Endothelial cell (in vitro differentiated cells): ENCODE measurements at places on chromosomes 5 and 9. TPM values are rescaled to one million over a fixed set of nuclear protein-coding genes. Genes with fewer than 3 reads are reported as not detected.

DNA sequence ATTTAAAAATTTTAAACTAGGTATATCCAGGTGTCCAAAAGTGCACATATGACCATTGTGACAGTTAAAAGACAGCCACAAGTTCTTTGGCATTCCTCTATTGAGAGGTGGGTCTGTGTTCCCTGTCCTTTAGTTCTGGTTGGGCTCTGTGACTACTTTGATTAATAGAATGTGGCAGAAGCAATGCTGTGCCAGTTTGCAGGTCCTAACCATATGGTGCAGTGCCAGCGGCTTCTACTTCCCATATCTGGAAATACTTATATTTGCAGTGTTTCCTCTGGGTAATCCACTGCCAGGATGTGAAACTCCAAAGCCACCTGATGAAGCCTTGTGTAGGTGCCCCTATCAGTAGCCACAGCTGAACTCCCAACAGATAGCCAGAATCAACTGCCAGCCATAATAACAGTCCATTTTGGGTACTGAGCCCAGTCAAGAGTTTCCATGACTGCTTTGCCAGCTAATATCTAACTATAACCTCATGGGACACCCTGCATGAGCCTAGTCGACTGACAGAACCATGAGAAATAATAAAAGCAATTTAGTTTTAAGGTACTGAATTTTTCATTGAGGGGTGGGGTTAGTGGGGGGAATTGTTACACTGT is 361.0 kb upstream of the SEMA6A start:
- no peak for DNase-seq

DNA sequence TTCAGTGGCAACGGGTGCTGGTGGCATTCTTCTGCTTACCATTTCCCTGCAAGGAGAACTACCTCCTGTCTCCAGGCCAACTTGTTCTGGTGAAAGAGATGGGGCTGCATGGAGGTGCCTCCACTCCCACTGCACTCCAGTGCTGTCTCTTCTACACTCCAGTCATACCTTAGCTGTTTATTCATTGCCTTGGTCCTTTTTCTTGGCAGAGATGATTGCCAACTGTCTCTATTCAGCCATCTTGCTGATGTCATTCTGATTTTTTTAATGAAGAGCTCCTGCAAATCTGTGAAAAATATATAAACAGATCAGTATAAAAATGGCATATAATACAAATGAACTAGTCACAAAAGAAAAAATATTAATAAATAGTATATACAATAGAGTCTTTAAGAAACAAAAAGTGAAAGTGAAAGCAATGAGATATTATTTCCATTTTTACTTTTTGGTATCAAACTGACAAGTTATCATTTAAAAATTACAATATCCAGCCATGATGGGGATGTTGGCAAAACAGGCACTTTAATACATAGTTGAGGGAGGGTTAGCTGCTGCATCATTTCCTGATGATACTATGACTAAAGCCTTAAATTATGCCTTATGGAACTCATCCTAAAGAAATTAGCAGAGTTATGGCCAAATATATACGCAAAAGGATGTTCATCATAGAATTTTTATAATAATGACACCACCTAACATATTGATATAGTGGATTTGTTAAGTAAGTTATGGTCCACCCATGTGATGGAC is 109.4 kb downstream of the CARTPT start:
- no peak for DNase-seq

DNA sequence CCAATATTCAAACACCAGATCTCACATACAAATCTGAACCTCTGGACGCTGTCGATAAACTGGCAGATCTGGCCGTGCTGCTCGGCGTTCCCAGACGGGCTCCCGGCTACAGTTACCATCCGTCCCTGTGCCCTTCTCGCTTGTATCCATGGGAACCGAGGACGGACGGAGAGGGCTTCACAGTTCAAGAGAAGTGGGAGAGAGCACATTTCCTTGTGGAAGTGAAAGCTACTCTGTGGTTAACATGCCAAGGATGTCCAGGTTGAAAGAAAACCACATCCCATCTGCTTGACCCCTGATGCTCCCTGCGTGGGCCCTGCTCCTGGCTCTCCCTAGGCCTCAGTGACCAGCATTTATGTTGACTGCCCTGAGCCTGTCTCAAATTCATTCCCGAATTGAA is 6.3 kb upstream of the DBN1 start:
- DNase-seq: no peak

- no peak for DNase-seq
Measured at GRCh38 chr5:89199306-89199705, 316.3 kb upstream of the MEF2C start.

- DNase-seq: no peak
Measured at GRCh38 chr5:75522025-75522424, 10.3 kb downstream of the POLK start.

GRCh38 chr9:97703437-97704344 is 6.6 kb upstream of the XPA start:
- DNase-seq: no peak

- no peak for DNase-seq
Measured at GRCh38 chr5:144089401-144090021, 80.9 kb downstream of the YIPF5 start.

- DNase-seq: peak; percentile 82
Measured at GRCh38 chr9:113682297-113682771, 193.8 kb upstream of the ZNF618 start.

GRCh38 chr5:88405783-88406182 is 137.1 kb upstream of the TMEM161B start:
- DNase-seq: no peak

DNA sequence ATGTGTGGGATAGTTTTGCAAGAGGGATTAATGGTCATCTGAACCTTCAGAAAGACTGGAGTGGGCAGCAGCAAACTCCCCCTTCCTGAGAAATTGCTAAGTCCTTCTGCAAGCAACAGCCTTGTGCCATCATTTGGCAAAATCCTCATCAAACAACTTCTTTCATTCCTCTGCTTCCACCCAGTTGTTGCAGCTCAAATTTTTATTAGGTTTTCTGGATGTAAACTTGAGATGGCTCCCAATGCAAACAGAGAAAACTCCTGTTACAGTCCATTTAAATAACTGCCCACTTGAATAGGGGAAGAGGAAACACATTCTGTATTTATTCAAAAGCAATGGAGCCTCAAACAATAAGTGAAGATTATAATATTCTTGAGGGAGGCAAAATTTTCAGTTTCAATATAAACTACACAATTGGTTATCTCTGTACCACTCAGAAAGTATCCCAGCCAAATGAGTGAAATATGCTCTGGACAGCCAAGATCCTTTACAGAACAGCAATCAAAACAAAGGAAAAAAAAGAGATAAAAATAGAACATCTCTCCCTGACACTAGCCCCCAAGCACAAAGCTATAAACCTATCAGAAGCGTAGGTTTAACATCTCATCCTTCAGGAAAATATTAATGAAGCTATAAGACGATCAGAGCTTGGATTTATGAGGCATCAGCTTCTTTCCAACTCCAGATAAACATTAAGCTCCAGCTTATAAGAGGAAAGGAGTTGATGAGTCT is 17.3 kb upstream of the DAP start:
- DNase-seq: no peak

- no peak for DNase-seq
Measured at GRCh38 chr9:22169243-22169642, 160.1 kb upstream of the CDKN2B start.

SKP1 gene
- 471 TPM for total RNA-seq

SPOCK1 gene
- total RNA-seq: 8.7 TPM

QRFP gene
- total RNA-seq: not detected

- DNase-seq: no peak
Measured at GRCh38 chr9:76886318-76886717, 19.6 kb downstream of the PRUNE2 start.

- peak; percentile 60 for DNase-seq
Measured at GRCh38 chr5:160438316-160439204, 16.9 kb downstream of the PTTG1 start.

DNA sequence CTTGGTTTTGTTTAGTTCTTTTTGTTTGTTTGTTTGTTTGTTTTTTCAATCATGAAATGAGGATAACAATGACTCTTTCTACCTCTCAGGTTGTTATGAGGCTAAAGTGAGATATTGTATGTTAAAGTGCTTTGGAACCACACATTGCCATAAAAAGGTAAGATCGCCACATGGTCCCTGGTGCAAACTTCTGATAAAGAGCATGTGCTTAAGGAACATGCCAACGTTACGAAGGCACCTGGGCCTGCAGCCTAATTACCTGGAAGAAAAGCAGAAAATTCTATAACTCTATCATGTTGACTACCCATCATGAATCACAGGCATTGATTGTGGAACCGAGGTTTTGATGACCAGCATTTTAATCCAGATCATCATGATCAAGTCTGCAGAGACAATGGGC is 151.8 kb downstream of the DROSHA start:
- DNase-seq: no peak

- no peak for DNase-seq
Measured at GRCh38 chr9:75671354-75671753, 219.1 kb upstream of the PCSK5 start.
